Thymus (tissue), 14 donors: ENCODE measurements at places on chromosomes 1 and 21. TPM values are rescaled to one million over a fixed set of nuclear protein-coding genes. Genes with fewer than 3 reads are reported as not detected.
A peak's percentile ranks its signal among the peaks of the same experiment; 100 is the strongest.

DNA sequence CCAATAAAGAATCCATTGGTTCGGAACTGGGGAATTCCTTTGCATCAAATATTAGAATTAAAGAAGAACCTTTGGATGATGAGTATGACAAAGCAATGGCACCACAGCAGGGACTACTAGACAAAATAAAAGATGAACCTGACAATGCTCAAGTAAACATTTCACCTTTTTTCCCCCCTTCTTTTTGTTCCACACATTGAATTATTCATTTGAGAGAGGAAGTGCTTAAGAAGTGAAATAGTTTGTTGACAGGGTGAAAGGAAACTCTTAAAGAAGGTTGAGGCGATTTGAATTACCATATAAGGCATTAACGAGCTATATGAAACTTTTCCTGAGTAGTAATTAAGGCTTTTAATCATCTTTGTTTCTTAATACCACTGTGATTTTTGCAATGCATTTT lies 93.1 kb downstream of the ZMYM4 start:
- no peak for DNase-seq

GRCh38 chr1:10687782-10688408 lies 108.6 kb downstream of the CASZ1 start:
- no peak for DNase-seq

DNA sequence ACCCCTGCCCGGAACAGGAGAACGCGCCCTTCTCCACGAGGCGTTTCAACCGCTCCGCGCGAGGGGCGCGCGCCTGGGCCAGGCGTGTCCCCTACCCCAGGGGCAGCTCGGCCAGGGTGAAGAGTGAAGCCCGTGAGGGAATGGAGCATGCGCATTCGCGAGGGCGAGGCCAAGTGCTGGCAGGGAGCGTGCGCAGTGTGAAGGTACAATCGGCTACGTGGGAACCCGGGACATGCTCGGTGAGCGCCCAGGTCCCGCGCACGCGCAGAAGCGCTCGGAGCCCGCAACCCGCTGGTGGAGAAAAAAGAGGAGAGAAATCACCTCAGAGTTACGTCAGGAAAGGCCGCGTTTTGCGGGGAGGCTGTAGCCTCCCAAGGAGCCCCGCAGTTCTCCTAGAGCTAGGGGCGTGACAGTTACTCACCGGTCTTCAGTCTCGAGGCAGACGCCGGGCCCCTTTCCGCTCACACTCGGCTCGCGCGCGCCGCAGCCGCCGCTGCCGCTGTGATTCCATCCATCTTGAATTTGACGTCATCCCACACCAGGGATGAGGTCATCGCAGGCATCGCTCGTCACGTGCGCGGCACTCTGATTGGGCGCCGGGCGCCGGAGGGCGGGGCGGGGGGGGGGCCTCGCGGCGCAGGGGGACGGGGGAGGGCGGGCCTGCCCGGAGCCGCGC lies at the start of gene ZBTB21:
Gene ZBTB21 (minus strand): TSS at position 530 of the 676 bp plus-strand sequence. CDS start 16,265 bp downstream, outside the sequence.
- peak; percentile 94 for DNase-seq

The GPR153 gene
- 1.7 TPM for total RNA-seq

DNA sequence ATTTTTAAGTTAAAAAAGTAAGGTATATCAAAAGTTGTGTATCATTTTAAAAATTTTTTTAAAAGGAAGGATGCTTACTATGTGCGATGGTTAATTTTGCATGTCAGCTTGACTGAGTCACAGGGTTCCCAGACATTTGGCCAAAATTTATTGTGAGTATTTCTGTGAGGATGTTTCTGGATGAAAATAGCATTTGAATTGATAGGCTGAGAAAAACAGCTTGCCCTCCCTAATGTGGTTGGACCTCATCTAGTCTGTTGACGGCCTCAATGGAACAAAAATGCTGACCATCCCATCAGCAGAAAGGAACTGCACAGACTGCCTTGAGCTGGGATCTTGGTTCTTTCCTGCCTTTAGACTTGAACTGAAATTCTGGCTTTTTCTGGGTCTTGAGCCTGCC lies 724.5 kb downstream of the NCAM2 start:
- no peak for DNase-seq

DNA sequence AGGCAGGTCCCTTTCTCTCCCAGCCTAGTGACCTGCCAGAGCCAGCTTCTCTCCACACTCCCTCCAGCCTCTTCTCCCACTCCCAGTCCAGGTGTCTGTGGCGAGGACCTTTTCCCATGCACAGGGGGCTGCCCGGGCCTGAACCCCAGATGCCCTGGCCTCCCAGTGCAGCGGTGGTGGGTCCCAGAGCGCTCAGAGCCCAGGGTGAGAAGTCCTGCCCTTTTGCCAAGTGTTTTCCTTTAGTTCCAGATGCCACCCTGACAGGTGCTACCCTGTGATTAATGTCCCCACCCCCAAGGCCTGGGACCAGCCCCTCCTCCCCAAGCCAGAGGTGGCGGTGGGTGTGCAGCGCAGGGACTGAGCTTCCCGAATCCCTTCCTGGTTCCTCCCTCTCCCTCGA lies 90.4 kb downstream of the PAX7 start:
- no peak for DNase-seq

- DNase-seq = no peak
Measured at GRCh38 chr1:61227857-61228550, 145.6 kb downstream of the NFIA start.

The SZRD1 gene
- 46.5 TPM for total RNA-seq

GRCh38 chr1:3690282-3691065 lies 38.2 kb downstream of the TP73 start:
- DNase-seq = no peak

The CD58 gene
- 12.7 TPM for total RNA-seq

DNA sequence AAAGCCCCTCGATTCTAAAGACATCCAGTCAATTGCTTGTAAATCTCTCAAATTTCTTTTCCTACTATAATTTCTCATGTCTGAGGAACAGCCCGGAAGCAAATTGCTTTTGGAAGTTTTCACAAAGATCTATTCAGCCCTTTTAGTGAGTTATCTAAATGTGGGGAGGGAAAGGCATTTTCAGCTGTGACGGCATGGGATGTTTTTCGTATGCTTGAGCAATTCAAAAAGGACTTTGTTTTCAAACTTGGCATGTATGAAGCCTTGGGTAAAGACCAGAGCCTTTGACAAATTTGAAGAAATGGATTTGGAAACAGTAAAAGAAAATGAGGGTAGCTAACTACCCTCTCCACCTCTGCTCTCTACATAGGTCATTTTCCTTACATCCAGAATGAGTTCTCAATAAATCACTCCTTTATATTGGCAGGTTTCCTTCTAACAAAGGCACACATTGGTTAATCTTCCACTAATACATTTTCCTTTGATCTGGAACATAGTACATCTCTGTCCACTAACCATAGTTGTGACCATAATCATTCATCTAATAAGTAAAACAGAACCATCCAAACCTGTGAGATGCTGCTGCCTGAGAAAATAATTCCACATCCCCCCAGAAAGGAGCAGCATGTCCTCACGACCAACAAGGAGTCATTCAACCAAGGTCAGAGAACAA lies 66.1 kb upstream of the ADAM30 start:
- no peak for DNase-seq

DNA sequence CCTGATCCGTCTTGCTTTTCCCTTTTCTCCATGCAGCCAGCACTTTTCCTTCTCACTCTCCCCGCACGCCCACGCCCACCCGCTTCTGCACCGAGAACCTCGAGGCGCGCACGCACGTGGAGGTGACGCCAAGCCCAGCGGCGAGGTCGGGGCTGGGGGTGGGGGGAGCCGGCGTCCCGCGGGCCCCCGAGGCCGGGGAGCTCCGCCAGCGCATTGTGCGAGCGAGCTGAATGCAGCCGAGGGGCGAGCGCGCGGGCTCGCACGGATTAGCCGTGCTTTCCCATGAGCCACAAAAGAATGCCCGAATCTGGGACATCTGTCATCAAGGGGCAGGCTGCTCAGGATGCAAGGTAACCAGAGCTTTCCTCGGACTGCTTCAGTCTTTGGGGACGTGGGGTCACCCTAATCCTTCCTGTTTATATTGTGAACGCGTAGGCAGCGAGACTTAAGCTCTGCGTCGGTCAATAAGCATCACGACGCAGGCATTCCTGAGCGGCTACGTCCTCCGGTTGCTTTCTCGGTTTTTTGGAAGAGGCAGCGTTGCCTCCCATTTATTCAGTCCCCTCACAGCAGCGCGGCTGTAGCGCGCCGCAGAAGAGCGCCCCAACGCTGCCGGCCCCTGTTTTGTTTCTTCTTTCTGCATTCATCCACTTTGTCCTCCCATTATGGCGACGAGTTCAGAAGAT lies 67.3 kb upstream of the AKT3 start:
- no peak for DNase-seq
